Kidney (tissue), 22 donors: ENCODE measurements at places on chromosomes 6 and 20. TPM values are rescaled to one million over a fixed set of nuclear protein-coding genes. Genes with fewer than 3 reads are reported as not detected.
A peak's percentile ranks its signal among the peaks of the same experiment; 100 is the strongest.

GRCh38 chr6:22056398-22056797 lies 240.4 kb downstream of the PRL start:
- no peak for DNase-seq

DNA sequence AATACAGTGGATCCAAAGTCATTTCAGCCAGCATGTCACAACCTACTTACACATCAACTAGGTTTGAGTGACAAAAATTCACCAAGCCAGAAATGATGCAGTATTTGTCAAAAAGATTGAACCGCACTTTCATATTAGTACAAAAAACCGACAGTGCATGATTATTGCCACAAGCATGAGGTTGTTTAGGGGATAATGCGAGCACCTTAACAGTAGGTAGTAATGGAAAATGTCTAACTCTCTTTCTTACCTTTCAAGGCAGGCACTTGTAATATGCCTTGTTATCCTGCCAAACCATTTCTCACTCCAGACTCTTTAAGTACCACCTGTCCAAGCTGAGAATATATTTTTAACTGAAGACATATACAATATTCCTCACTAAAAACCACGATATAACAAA lies 270.3 kb upstream of the THEMIS start:
- no peak for DNase-seq

- DNase-seq = peak; percentile 22
These were observed 727 bp downstream of the EDEM2 start for GRCh38 chr20:35146299-35146919.

DNA sequence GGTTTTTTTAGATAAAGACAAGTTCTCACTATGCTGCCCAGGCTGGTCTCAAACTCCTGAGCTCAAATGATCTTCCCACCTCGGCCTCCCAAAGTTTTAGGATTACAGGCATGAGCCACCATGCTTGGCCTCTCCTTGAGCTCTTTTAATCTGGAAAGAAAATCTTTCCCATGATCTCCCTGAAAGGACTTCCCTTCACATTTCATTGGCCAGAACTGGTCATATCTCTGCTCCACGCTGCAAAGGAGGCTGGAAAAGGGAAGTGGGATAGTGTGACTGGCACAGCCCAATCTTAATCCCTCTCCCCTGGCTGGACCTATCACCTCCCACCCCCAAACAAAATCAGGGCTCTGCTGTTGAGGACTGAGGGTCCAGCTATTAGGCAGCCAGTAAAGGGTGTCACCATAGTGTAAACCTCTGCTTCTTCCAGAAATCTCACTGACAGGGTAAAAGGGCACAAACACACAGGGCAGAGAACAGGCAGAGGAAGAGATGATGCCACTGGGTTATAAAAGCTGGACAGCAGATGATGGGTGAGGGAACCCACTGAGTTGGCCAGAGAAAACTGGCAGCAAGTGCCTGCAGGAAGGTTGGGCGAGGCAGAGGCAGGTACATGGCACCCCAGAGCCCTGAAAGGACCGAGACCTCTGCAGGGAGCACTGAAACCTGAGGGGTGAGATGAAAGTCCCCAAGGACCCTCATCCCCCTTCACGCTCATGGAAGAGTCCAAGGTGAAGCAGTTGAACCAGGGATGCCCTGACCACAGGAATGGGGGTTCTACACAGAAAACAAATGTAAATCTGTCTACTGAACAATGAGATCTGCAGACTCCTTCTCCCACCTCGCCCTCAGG lies 83.1 kb upstream of the PTPN1 start:
- DNase-seq = no peak

DNA sequence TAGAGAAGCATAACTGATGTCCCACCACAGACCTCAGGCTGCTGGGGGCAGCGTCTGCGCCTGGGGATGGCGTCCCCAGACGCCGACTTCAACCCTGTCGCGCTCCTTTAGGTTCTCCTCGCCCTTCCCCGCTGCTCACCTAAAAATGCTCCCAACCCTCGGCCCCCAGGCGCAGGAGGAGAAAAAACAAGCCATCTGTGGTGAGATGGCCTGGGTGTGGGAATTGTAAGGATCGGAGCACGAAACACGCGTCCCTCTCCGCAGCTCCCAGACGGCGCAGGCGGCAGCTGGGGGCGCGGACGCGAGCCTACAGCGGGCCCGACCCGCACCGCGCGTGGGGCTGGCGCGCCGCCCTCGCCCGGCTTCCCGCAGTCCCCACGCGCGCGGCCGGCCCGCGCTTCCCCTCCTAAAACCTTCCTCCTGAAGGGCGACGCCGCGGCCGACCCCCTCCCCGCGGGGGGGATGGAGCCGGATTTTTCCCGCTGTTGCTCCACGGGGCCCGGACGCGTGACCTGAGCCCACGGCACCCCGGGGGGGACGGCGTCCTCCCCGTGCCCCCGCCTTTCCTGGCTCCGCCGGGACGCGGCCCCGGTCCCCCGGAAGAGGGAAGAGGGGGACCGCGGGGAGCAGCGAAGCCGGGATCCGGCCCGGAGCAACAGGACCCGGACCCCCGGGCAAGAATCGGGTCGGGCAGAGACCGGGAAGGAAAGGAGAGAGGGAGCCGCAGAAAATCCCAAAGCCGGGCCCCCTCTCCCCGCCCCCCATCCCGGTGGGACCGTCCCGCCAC lies 611 bp downstream of the EPB41L2 start:
- DNase-seq = peak; percentile 79

DNA sequence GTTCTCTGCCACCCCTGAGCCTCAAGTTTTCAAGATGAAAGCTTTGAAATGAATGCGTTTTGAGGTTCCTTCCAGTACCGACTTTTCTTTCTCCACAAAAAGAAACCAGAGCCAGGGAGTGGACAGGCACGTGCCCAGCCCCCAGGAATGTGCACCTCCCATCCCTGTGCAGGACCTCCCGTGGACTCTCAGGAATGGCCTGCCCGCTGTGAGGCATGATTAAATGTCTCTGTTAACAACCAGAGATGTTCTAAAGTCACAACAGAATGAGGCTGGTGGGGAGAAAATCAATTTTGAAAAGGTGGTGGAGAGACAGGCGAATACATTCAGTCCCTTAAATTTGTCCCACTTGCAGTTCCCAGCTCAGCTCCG lies 1.5 kb downstream of the TGM3 start:
- peak; percentile 56 for DNase-seq

The MOG gene
- not detected for polyA plus RNA-seq

- peak; percentile 60 for DNase-seq
These were observed 57.7 kb downstream of the ZDHHC14 start for GRCh38 chr6:157438611-157439111.

- no peak for DNase-seq
These were observed 37.9 kb downstream of the TRAM2 start for GRCh38 chr6:52538901-52539354.

DNA sequence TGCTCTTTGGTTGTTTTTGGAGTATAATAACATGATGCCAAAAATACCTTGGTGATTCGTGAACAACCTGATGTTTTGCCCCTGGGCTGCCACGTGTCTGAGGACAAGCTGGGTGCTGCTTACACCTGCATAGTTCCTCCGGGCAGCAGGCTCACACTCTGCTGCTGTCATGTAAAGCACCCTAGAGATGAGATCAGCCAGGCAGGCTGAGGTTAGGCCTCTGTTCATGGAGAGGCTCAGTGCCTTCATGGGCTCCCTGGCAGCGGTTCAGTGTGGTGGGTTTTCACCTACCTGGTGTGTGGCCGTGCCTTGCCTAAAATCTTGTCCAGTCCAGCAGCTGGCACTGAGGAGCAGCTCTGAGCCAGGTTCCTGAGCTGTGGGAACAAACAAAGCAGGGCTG lies 60.1 kb upstream of the TAGAP start:
- no peak for DNase-seq
